Nucleus accumbens (tissue), 56 donors: ENCODE measurements at places on chromosomes 11 and 22.

DNA sequence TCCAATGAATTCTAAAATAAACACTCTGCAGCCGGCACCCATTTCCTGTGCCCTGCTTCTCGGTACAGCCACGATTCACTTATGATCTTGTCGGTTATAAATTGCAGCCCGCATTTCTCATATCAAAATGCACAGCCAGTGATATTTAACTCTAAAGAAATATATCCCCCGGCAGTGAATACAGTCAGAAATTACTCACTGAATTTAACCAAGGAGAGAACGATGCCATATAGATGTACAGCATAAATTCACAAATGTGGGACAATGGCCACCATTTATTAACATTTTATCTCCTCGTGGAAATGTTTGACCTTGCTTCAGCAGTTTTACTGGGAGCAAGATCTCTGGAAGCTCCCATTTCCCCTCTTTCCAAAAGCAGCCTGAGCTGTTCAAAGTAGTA is 1517.8 kb downstream of the BRD1 start:
- DNase-seq, result no peak

DNA sequence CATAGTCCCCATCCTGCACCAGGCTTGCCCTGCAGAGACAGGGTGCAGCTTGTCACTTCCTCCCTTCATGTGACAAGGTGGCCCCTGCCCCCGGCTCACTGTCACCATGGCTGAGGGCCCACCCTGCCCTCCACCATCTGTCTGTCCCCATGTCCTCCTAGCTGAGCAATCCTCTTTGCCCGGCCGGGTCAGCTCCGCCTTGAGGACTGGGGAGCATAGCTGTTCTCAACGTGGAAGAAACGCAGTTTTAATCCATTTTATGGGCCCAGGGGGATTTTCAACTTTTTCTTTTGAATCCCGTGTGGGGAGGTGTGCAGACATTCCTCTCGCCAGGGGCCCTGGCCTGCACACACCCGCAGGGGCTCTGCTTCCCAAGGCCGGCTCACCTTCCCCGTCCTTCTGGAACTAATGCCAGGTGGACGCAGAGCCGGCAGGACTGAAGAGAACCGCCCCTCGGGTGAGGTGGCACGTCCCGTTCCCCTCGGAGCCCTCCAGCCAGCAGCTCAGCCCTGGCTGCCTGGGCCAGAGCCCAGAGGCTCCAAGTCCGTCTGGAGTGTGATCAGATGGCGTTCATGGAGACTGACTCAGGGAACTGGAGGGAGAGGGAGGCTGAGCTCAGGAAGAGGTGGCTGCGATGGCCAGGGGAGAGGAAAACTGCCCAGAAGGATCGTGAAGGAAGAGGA is 1108.7 kb downstream of the BRD1 start:
- no peak for DNase-seq

DNA sequence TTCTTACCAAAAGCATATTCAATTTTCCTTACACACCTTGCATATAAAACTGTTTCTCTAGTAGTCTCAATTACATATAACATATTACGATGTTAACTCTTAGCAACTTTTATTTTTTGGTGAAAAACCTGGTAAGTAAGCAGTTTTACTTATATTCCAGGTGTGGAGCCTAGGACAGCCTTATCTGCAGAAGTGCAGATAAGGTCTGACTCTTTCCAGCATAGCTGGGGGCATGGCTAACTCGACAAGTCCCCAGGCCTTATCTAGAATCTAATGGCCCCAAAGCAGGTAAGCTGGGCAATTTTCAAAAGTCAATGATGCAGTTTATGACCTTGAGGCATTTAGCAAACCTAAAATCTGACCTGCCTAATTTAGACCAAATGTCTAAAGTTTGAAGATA is 4.2 kb upstream of the C1QTNF6 start:
- DNase-seq, result no peak

- DNase-seq, result no peak
These were observed 468.8 kb downstream of the CNTN5 start for GRCh38 chr11:99489581-99489980.

GRCh38 chr11:118342503-118343161 is at the start of gene CD3D:
Gene CD3D, minus strand, starts transcription at chr11:118342705. Its CDS starts 98 bp downstream, at chr11:118342607.
- DNase-seq, result no peak

DNA sequence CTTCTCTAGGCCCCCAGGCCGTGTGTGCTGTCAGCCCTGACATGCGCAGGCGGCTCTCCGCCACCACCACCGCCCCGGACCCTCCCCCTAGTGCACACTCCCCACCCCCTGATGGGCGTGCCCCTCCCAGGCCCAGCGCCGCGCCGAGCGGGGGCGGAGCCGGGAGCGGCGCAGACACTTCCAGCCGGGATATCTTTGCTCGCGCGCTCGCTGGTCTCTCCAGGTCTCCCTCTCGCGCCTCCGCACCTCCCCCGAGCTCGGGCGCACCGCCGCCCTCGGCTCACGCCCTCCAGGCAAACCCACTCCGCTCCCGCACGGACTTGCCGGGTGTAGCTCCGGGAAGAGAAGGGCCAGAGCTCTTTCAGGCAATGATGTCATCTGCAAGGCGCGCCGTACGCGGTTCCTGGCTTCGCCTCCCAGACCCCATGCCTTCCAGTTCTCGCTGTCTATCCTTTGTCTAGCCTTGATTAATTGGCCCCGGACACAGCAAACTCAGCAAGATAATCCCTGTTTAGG is at the start of gene SCN3B:
Gene SCN3B (minus strand): TSS at position 59 of the 516 bp plus-strand sequence. CDS start 823 bp downstream, outside the sequence.
- DNase-seq, result peak; percentile 48

DNA sequence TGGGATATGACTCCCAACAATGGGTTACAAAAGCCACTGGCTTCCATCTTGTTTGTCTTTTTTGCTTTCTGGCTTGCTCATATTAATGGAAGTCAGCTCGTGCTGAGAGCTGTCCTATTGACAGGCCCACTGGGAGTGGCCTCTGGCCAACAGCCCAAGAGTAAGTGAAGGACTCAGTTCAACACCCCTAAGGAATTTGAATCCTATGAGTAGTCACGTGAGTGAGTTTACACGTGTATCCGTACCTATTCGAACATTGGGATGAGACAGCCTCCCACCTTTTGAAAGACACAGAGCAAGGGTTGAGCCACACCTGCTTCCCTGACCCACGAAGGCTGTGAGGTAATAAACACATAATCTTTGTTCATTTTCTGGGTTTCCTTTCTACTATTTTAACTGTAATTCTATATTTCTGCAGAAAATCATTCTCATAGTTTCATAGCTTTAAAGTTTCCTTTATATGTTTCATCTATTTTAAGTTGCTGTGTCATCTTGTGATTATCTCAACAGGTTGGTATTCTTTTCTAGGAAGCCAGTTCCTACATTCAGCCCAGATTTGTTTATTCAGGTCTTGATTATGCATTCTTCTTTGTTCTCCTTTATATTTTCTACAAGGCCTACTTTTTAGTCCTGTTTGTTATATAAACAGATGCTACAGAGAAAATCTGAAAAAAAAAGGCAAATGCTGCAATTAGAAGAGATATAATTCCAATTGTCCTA is 802.3 kb downstream of the CNTN5 start:
- DNase-seq, result no peak

DNA sequence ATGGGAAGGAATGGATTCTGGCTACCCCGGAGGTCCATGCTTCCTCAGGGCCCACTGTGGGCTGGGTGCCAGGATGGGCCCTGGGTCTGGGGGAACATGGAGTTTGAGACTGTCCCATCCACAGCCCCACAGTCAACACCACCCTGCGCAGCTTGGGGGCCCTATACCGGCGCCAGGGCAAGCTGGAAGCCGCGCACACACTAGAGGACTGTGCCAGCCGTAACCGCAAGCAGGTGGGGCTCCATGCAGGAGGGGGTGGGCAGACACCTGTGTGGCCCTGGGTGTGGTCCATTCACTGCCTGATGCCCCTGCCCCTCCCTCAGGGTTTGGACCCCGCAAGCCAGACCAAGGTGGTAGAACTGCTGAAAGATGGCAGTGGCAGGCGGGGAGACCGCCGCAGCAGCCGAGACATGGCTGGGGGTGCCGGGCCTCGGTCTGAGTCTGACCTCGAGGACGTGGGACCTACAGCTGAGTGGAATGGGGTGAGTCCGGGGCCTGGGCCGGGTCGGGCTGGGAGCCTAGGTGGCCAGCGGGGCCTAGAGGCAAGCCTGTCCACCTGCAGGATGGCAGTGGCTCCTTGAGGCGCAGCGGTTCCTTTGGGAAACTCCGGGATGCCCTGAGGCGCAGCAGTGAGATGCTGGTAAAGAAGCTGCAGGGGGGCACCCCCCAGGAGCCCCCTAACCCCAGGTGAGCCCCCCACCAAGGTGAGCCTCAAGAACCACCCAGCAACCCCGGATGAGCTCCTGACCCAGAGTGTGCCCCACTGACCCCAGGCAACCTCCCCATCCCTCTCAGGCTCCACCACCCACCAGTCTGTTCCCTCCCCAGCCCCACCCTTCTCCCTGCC is 2.7 kb upstream of the RAB1B start:
- DNase-seq, result no peak

DNA sequence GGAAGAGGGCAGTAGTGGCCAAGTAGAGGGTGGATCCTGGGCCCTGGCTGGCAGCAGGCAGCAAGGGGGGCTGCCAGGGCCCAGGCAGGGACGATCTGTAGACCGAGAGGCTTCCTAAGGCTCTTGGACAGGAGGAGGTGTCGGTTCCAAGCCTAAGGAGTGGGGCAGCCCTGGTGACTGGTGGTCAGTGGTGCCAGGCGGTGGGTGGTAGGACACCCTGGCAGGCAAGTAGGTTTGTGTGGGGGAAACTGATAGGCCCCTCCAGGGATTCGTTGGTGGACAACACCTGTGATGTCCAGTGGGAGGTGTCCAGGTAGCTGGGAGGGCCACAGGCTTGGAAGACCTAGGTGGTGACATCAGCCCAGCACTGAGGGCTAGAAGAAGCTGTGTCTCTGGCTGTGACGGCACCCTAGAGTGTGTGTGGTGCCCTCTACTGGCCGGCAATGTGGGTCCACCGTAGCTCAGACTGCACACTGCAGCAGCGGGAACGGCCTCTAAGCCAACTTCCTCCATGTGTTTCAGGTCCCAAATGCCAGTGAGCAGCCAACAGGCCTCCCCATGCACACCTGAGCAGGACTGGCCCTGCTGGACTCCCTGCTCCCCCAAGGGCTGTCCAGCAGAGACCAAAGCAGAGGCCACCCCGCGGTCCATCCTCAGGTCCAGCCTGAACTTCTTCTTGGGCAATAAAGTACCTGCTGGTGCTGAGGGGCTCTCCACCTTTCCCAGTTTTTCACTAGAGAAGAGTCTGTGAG is 9.4 kb upstream of the SAMM50 start:
- no peak for DNase-seq
